Stomach (tissue), 19 donors: ENCODE measurements at places on chromosomes 11 and 22. TPM values are rescaled to one million over a fixed set of nuclear protein-coding genes. Genes with fewer than 3 reads are reported as not detected.
A peak's percentile ranks its signal among the peaks of the same experiment; 100 is the strongest.

DNA sequence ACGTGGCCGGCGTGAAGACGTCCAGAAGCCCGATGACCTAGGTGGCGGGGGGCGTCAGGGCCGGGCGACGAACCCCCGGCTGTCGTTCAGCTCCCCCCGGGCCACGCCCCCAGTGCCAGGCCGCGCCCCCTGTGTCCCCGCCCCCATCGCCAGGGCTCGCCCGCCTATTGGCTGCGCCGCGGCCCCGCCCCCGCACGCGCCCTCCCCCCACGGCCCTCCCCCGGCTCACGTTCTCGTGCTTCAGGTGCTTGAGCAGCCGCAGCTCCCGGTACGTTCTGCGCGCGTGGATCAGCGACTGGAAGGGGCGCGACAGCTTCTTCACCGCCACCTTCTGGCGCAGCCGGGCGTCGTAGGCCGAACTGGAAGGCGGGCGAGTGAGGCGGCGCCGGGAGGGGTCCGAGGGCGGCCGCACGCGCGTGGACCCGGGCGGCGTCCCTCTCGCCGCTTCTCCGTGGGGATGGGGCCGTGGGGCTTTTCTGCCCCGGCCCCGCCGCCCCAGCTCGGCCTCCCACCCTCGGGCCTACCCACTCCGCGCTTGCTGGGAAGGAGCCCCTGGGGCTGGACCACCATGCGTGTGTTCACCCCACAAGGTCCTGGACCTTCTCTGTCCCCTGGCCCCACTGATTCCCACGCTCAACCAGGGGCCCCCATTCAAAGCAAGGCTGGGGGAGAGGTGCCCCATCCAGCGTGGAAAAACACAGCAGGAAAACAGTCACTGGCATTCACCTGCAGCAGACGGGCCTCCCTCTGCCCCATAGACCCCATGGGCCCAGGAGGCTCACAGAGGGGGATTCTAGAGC lies 2.4 kb downstream of the MAPK11 start:
- H3K4me3 ChIP-seq, result peak overlapping the region; percentile 36
- H3K36me3 ChIP-seq, result no peaks in the 10 kb centered on the region
- H3K27me3 ChIP-seq, result peaks cover 5% of the 10 kb centered on the region
- no peak overlapping the region for H3K27ac ChIP-seq

KDELR3 gene
- 3.6 TPM for total RNA-seq

DNA sequence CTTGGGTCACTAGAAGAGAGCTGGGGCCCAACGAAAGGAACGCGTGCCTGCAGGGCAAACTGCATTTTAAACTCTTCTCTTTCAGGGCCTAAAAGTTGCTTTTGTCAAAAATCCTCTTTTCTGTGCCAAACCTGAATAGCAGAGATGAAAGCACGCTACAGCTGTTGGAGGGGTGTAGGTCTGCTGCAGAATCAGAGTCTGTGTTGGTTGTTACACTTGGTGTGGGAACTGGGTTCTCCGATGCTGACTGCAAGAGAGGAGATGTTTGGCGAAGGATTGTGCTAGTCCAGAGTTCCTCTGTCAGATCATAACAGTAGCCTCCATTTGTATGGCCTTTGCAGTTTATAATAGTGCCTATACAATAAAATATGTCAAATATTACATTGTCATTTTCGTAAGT lies 41.8 kb downstream of the BARX2 start:
- no peaks in the 10 kb centered on the region for H3K36me3 ChIP-seq
- no peaks in the 10 kb centered on the region for H3K27me3 ChIP-seq
- H3K4me1 ChIP-seq, result peaks cover 6% of the 10 kb centered on the region
- H3K27ac ChIP-seq, result no peak overlapping the region

UCP3 gene
- total RNA-seq, result 28.0 TPM

ASPHD2 gene
- 0.58 TPM for total RNA-seq

C22orf42 gene
- not detected for total RNA-seq

PLEKHB1 gene
- total RNA-seq, result 10.3 TPM

GRCh38 chr11:73281796-73282660 lies 9.9 kb downstream of the P2RY6 start:
- no peaks in the 10 kb centered on the region for H3K27me3 ChIP-seq
- H3K36me3 ChIP-seq, result no peaks in the 10 kb centered on the region
- H3K27ac ChIP-seq, result no peak overlapping the region
- DNase-seq, result no peak
- H3K4me3 ChIP-seq, result no peak overlapping the region

- H3K36me3 ChIP-seq, result no peaks in the 10 kb centered on the region
- no peak overlapping the region for H3K27ac ChIP-seq
- H3K27me3 ChIP-seq, result no peaks in the 10 kb centered on the region
- H3K4me3 ChIP-seq, result no peak overlapping the region
Observed at GRCh38 chr11:125390946-125391345, 105.1 kb downstream of the FEZ1 start.

DNA sequence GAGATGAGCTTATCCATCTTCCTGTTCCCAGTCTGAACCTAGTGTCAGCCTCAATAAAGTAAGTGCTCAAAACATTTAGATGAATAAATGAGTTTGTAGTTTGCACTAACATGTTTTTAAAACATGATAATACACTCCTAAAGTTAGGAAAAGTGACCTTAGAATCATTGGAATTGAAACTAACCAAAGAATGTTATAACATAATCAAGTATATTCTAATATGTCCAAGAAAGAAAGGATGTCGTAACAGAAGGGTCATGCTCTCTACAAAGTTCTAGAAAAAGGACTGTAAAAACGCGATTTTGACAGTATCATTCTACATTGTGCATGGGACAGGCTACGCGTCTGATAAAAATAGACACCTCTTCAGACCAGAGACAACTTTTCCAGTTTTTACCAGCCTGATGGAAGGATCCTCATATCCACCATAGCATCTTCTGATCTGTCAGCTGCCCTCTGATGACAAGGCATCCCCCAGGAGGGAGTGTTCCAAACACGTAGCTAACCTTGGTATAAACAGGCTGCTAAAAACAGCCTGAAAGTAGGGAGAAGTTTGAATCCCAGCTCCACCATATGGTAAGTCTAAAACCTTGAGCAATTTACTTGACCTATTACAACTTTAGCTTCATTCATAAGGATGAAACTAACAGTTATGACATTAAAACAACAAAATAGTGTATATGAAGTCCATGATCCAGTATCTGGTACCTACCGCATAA lies 30.2 kb downstream of the CLMP start:
- no peak for DNase-seq
- peaks cover 4% of the 10 kb centered on the region for H3K4me1 ChIP-seq
- no peaks in the 10 kb centered on the region for H3K36me3 ChIP-seq

AHNAK gene
- total RNA-seq, result 622 TPM

KDM4E gene
- not detected for total RNA-seq

OR10A5 gene
- total RNA-seq, result not detected

- H3K36me3 ChIP-seq, result peaks cover 32% of the 10 kb centered on the region
- no peaks in the 10 kb centered on the region for H3K27me3 ChIP-seq
Observed at GRCh38 chr22:41361716-41362310, 19.9 kb upstream of the TEF start.

DNA sequence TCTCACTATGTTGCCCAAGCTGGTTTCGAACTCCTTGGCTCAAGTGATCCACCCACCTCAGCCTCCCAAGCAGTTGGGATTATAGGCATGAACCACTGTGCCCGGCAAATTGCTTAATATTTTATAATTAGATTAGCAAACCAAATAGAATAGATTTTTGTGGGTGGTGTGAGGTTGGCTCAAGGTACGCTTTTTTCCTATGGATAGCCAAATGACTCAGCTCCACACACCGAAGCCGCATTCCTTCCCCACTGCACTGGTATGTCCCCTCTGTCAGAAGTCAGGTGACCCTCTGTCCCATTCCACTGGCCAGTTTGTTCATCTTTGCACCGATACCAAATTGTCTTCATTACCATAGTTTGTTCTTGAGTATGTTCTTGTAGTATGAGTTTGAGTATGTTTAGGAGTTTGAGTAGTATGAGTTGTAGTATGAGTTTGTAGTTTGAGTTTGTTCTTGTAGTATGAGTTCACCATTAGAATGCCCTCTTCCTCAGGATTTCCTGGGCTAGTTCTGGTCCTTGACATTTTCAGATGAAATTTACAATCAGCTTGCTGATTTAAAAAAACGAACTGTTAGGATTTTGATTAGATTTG lies 19.4 kb downstream of the SUSD2 start:
- H3K4me3 ChIP-seq, result no peak overlapping the region
- H3K36me3 ChIP-seq, result no peaks in the 10 kb centered on the region
- DNase-seq, result no peak
- H3K27ac ChIP-seq, result no peak overlapping the region
- no peaks in the 10 kb centered on the region for H3K27me3 ChIP-seq

GRCh38 chr11:74024261-74025029 lies 15.6 kb upstream of the UCP3 start:
- H3K36me3 ChIP-seq, result peaks cover 38% of the 10 kb centered on the region
- no peaks in the 10 kb centered on the region for H3K27me3 ChIP-seq
- no peak overlapping the region for H3K4me3 ChIP-seq

- H3K4me3 ChIP-seq, result no peak overlapping the region
- H3K27me3 ChIP-seq, result no peaks in the 10 kb centered on the region
- peak; percentile 73 for DNase-seq
- H3K36me3 ChIP-seq, result no peaks in the 10 kb centered on the region
Observed at GRCh38 chr11:12090061-12090591, 20.3 kb upstream of the MICAL2 start.

DNA sequence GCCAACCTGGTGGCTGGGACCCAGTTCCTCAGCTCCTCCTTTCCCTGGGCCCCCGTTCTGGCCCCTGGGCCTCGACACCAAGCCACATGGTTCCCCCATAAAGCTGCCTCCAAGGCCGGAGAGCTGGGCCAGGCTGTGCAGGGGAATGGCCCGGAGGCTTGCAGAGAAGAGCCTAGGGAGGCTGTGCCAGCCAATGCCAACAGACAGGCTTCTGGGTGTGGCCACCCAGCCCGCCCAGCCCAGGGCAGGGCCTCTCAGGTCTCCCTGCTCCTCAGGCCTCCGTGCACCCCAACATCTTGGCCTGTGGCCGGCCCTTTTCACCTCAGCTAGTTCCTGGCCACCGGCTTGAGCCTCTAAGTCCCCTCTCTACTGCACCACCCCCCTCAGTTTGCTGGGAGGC lies 17.4 kb upstream of the FLRT1 start:
- H3K36me3 ChIP-seq, result no peaks in the 10 kb centered on the region
- DNase-seq, result no peak
- no peaks in the 10 kb centered on the region for H3K27me3 ChIP-seq
- no peak overlapping the region for H3K27ac ChIP-seq
- H3K4me1 ChIP-seq, result peaks cover 18% of the 10 kb centered on the region
- H3K4me3 ChIP-seq, result no peak overlapping the region

DNA sequence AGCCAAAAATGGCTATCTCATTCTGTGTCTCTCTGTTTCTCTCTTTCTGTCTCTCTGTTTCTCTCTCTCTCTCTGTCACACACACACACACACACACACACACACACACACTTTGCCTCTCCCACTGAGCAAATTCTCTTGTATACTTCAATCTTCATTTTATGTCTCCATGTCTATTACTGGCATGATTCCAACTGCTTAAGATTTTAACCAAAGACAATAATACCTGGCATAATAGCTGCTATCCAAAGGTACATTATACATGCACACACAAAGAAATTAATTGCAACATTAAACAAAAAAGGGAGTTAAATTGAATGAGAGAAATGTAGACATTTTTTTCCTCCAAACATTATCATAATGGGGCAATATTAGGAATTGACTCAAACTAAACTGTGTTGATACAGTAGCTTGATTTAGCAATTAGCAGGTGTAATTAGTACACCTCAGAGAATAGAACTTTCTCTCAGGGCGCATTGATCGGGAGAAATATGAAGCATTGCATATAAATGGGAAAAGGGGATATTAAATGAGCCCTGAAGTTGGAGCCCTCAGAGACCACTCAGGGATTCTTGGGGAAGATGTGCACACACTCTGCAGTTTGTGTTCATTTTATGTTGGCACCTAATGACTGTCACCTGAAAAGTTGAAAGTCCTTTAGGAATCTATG lies 17.4 kb upstream of the SLC1A2 start:
- H3K27ac ChIP-seq, result no peak overlapping the region
- H3K4me3 ChIP-seq, result no peak overlapping the region
- DNase-seq, result no peak
- no peaks in the 10 kb centered on the region for H3K4me1 ChIP-seq

DNA sequence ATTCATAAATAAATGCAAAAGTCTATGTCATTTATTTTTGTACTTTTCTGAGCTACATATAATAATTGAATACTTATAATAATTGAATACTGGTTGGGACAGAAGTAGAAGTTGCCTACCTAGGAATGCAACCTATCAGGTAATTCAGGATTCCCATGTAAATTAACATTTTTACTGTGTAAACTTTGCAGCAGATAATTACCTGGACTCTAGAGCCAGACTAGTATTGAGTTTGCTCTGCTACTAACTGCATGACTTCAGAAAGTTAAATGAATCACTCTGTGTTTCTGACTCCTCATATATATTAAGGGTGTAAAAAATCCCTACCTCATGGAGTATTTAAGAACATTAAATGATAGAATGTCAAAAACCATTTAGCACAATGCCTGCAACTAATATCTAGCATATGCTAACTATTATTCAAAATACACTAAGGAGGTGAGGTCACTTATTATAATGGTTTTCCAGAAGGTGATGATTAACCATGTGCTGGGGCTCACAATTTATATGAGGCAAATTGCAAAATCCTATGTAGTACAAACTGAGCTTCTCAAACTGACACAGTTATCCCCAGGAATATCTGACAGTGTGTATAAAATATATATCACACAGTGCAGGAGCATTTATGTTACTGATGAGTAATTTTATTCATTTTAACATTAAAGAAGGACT lies 138.1 kb upstream of the ANO3 start:
- no peak overlapping the region for H3K4me3 ChIP-seq
- H3K27ac ChIP-seq, result no peak overlapping the region
- H3K4me1 ChIP-seq, result no peaks in the 10 kb centered on the region
- DNase-seq, result no peak
- no peaks in the 10 kb centered on the region for H3K36me3 ChIP-seq

PANX2 gene
- 1.6 TPM for total RNA-seq

CASP12 gene
- total RNA-seq, result not detected

TRIM49 gene
- not detected for total RNA-seq
